SK-N-SH (cell line): ENCODE measurements at places on chromosomes 11 and 22. TPM values are rescaled to one million over a fixed set of nuclear protein-coding genes. Genes with fewer than 3 reads are reported as not detected.

The USP2 gene
- 0.81 and 0.97 TPM in 2 replicates for polyA plus RNA-seq

GRCh38 chr22:50190941-50191741, 5.4 kb downstream of the TRABD start:
- peak overlapping the region; percentile 3; the same call in 1 of the 2 replicates for H3K27ac ChIP-seq
- peaks cover 34% of the 10 kb centered on the region; the same call in 1 of the 2 replicates for H3K36me3 ChIP-seq
- H3K4me1 ChIP-seq, result peaks cover 4% of the 10 kb centered on the region; the same call in 1 of the 2 replicates
- no peaks in the 10 kb centered on the region for H3K27me3 ChIP-seq
- DNase-seq, result peak; percentile 78

DNA sequence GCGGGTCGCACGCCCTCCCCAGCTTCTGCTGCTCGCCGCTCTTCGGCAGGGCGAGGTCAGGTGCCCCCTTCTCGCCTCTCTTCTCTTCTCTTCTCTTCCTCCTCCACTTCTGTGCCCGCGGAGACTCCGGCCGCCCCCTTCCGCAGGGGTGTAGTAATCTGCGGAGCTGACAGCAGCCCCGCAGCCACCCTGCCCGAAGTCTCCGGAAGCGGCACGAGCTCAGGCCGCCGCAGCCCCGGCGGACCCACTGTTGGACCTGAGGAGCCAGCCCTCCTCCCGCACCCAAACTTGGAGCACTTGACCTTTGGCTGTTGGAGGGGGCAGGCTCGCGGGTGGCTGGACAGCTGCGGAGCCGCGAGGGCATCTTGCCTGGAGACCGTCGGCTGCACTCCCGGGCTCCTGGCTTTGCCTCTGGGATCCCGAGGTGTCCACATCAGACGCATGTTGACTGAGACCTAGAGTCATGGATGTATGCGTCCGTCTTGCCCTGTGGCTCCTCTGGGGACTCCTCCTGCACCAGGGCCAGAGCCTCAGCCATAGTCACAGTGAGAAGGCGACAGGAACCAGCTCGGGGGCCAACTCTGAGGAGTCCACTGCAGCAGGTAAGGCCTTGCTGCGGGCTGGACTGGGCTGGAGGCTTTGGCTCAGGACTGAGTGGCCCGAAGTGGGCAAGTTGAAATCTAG, 486 bp downstream of the STIM1 start:
- peaks cover 27% of the 10 kb centered on the region; the same call in 1 of the 2 replicates for H3K4me1 ChIP-seq
- no peaks in the 10 kb centered on the region for H3K27me3 ChIP-seq
- no peak for DNase-seq
- H3K4me3 ChIP-seq, result peak overlapping the region; percentile 87
- H3K36me3 ChIP-seq, result no peaks in the 10 kb centered on the region

DNA sequence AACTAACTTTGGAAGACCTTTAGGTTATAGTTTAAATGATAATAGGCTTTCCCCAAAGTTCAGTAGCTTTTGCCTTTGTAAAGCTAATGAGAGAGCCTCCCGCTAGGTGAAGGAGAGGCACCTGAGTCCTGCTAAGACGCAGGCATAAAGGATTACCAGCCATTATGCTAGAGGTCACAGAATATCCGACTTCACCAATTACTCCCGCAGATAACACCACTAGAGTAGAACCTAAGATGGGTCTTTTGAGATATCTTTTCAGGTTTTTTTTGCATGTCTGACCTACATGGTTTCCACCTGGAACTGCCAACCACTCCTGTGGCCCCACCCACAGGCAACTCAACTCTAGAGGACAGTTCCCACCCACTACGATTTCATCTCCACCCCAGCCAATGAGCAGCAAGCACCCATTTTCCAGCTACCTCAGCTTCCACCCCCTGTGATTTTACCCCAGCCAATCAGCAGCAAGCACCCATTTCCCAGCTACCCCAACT, 314.3 kb downstream of the BRD1 start:
- H3K27ac ChIP-seq, result no peak overlapping the region
- no peaks in the 10 kb centered on the region for H3K36me3 ChIP-seq
- H3K27me3 ChIP-seq, result no peaks in the 10 kb centered on the region
- H3K4me1 ChIP-seq, result no peaks in the 10 kb centered on the region
